NCI-H1694 (cell line): ENCODE measurements at places on chromosomes 2 and 18.

DNA sequence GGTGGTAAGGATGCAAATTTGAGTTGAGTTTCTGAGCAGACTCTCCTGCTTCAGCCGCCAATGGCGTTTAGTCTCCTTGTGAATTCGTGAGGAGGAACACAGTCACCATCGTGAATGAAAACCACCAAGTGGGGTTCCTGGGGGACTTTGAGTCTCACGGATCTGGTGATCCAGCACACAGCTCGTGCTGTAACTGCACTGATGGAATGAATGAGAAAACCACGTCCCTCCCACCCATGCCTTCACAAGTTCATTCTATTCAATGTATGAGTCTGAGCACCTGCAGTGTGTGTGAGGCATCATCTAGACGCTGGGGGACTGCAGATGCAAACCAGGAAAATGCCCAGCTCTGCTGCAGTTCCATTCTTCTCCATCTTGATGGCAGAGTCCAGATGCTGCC, 127.9 kb downstream of the PIEZO2 start:
- no peak for DNase-seq

GRCh38 chr2:105952131-105952530, 207.4 kb downstream of the NCK2 start:
- no peak for DNase-seq

DNA sequence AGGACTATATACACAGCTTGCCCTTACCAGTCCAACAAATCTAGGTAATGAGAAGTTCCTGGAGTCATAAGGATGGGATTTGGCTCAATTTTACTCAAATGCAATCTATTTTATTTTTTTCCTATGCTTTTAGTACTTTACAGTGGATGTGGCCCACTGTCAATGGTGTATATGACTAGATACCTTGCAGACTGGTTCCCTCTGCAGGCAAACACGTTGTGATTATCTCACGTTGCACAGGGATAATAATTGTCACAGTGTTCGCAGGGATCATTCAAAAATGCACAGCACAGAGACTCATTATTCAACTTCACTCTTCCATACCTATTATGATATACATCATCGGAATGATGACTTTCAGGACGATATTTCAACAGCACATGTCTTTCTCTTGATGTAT, 359.7 kb downstream of the MBD2 start:
- no peak for DNase-seq

GRCh38 chr18:68439642-68440041, 275.3 kb downstream of the TMX3 start:
- no peak for DNase-seq

- no peak for DNase-seq
Measured at GRCh38 chr2:46116150-46116549, 181.1 kb upstream of the EPAS1 start.

DNA sequence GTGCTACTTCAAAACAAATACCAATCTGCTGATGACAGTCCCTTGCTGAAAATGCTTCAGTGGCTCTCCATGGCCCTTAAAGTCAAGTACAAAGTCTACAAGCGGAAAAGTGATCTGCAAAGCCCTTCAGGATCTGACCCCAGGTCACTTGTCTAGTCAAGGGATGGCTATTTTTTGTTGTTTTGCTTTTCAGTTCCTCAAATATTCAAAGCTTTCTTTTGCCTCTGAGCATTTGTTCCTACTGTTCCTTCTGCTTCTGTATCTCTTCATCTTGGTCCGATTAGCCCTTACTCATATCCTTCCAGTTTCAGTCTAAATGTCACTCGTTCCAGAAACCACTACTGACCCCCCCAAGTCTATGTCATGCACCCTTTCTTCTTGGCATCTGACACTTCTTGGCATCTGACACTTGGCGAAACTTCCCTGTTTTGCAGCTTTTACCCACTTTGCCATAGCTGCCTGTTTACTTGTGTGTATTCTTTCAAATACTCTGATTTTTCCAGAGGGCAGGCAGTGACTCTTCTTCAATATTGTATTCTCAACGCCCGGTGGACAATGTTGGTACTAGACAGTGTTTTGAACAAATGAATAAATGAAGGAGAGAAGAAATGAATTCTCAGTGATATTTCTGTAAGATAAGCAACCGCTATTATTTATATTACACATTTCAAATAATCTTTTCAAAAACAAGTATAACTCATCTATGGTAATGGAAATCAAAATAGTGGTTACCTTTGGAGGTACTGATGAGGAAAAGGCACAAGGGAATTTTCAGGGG, 175.9 kb upstream of the FN1 start:
- no peak for DNase-seq

- no peak for DNase-seq
Measured at GRCh38 chr18:54163453-54163852, 61.0 kb downstream of the MBD2 start.

- peak; percentile 79 for DNase-seq
Measured at GRCh38 chr2:143162123-143162837, 33.1 kb downstream of the ARHGAP15 start.

DNA sequence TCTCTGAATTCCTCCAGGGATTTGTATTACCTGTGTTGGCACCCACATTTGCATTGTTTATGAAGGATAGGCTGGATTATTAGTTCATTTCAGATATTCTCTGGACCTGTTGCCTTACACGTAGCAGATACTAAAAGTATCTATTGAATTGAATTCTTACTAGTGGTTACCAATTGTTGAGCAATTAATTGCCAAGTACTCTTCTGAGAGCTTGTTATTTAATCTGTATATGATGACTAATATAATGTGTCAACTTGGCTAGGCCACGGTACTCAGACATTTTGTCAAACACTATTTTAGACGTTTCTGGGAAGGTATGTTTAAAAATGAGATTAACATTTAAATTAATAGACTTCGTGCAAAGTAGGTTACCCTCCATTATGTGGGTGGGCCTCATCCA, 2.5 kb upstream of the SPP2 start:
- no peak for DNase-seq

GRCh38 chr2:224334726-224335125, 67.2 kb downstream of the FAM124B start:
- DNase-seq, result no peak

DNA sequence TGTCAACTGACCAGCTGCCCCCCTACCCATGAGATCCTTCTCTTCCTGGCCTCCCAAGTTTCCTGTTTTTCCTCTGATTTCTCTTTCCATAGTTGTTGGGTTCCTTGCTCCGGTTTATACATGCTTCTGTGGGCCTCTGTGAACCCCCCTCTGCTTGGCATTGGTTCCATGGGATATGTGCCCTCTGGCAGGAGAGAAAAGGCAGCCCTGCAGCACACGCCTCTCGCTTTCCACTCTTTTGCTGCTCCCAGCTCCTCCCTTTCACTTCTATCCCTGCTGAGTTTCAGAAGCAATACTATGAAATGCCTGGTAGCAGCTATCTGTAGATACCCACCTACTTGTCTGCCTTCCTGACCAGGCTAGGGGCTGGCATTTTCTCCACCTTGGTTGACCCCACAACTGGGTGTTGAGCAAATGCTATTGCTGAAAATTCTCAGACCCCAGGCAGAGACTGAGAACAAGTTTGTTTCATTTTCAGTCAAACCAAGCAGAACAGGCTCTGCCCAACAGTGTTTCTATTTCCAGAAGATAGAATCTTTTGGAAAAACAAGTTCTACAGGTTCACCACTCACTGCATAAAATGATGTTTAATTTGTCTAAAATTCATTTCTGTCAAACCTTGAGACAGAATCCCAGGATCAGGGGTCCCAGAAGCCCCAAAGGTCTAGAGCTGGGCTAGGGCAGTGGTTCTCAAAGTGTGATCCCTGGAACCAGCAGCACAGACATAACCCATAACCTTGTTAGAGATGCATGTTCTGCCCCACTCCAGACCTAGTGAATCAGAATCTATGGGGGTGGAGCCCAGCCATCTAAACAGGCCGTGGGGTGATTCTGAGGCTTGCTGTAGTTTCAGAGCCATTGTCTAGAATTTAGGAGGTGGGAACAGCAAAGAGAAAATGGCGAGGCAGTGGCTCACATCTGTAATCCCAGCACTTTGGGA, 13.4 kb downstream of the CAPG start:
- DNase-seq, result no peak

- peak; percentile 41 for DNase-seq
Measured at GRCh38 chr18:55500316-55501086, 87.5 kb downstream of the TCF4 start.
